ENCODE measurements at places on chromosomes 5 and 9.

GRCh38 chr9:126317513-126317912, 9.1 kb upstream of the MVB12B start:
- no peak for DNase-seq

DNA sequence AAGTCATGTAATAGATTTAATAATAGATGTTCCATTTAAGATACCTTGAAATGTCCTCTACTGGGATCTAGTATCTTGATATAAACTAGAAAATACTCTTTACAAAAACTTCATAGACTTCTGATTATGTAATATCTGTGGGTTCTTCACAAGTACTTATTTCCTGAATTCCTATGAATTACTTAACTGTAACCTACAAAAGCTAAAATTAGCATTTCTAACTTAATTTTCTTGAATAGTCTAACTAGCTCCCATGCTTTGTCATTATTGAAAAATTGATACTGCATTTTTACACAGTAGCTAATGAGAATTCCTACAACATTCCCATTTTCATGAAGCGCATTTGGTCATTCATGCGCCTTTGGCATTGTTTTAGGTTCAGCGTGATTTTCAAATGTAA, 1828.2 kb downstream of the MAT2B start:
- no peak for DNase-seq

GRCh38 chr5:146815411-146815810, 63.1 kb downstream of the PPP2R2B start:
- DNase-seq: no peak

DNA sequence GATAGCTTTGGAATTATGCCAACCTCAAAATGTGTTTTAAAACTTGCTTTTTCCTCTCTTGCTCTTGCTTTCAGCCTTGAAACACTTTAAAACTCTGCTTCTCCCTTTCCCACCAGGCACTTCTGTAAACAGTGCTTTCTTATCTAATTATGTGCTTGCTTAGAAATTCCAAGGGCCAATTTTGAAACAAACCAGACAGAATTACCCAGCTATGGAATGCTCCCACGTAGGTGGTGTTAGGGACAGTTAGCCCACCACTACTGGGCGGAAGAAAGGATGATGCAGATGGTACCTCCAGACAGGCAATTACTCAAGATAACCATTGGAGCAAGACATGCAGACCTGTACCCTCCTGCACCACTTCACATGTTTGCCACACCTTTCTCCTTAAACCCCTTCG, 523.0 kb upstream of the PTPRD start:
- DNase-seq: no peak

DNA sequence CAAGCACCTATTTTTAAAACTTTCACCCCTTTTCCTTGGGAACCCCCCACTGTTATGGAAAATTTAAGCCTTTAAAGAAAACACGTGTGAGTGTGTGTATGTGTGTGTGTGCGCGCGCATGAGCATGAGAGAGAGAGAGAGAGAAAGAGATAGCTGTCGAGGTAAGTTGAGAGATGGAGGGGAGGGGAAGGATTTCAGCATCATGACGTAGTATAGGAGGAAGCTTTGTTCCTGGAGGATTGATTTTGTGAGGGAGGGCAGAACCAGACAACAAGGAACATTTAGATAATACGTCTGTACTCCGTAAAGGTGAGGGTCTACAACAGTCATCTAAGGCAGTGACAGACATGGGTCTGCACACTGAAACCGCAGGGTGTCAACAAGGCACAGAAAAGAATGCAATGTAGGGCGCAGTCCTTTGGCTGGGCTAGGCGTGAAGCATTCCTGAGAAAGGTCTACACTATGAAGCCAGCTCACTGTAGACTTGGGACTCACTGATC, 227.7 kb downstream of the SMARCA2 start:
- no peak for DNase-seq

GRCh38 chr5:8327016-8327415, 458.1 kb downstream of the MTRR start:
- no peak for DNase-seq
